ENCODE measurements at places on chromosomes 3 and 15.

- peak; percentile 5 for DNase-seq
Observed at GRCh38 chr3:187702507-187703033, at the start of gene RTP2. Gene RTP2 (minus strand): TSS chr3:187702557. CDS start chr3:187702128, 429 bp downstream.

DNA sequence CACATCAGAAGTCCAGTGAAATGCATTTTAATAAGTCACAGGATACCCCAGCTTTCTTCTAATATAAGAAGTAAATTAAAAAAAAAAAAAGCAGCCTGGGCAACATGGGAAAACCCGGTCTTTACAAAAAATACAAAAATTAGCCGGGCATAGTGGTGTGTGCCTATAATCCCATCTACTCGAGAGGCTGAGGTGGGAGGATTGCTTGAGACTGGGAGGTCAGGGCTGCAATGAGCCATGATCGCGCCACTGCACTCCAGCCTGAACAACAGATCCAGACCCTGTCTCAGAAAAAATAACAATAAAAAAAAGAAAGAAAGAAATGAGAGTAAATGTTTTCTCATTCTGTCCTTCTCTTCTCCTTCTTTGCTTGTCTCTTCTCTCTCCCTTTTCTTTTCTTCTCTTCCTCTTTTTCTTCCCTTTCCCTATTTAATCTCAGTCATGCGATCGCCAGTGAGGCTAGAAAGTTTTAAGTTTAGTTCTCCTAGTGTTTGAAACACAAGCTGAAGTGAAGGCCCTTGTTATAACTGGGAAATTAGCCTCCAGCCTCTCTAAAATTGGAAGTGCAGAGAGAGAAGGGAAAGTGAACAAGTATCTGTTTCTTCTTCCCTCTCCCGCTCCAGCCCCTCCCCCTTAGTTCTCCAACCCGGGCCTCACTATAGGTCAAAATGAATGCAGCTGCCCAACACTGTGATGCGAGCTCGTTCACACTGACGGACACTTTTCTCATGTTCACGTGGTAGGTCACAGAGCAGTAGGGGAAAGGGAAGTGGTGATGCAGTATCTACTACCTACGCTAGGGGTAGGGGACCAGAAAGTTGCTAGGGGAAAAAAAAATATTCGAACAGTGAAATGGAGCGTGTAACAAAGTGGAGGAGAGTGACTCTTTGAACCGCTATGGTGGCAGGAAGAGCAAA lies 23.5 kb upstream of the TSC22D2 start:
- no peak for DNase-seq

- DNase-seq, result no peak
Observed at GRCh38 chr3:152818027-152818426, 16.9 kb upstream of the P2RY1 start.

- no peak for DNase-seq
Observed at GRCh38 chr3:190810957-190811356, 51.5 kb downstream of the GMNC start.

- DNase-seq, result no peak
Observed at GRCh38 chr3:139388821-139389551, 461 bp downstream of the COPB2 start.

DNA sequence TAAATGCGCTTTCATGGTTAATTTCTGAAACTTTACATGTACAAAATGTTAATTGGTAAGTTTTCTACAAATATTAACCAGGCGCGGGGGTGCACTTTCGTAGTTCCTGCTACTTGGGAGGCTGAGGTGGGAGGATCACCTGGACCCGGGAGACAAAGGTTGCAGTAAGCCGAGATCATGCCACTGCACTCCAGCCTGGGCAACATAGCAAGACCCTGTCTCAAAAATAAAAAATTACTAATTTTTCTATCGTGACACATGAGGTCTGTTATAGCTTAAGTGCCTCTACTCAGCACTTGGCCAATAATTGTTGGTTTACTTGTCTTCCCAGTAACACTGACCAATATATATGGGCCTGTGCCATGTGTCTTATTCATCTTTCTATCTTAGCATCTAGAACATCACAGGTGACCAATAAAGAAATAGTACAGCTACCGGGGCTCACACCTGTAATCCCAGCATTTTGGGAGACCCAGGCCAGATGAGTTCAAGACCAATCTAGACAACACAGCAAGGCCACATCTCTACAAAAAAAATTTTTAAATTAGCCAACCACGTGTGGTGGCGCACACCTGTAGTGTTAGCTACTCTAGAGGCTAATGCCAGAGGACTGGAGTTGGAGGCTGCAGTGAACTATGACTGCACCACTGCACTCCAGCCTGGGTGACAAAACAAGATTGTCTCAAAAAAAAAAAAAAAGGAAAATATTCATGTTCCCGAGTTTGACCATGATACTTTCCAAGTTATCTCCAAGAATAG lies 6.1 kb downstream of the MSL2 start:
- DNase-seq, result no peak

GRCh38 chr3:195609229-195609628 lies 25.5 kb upstream of the APOD start:
- DNase-seq, result no peak

DNA sequence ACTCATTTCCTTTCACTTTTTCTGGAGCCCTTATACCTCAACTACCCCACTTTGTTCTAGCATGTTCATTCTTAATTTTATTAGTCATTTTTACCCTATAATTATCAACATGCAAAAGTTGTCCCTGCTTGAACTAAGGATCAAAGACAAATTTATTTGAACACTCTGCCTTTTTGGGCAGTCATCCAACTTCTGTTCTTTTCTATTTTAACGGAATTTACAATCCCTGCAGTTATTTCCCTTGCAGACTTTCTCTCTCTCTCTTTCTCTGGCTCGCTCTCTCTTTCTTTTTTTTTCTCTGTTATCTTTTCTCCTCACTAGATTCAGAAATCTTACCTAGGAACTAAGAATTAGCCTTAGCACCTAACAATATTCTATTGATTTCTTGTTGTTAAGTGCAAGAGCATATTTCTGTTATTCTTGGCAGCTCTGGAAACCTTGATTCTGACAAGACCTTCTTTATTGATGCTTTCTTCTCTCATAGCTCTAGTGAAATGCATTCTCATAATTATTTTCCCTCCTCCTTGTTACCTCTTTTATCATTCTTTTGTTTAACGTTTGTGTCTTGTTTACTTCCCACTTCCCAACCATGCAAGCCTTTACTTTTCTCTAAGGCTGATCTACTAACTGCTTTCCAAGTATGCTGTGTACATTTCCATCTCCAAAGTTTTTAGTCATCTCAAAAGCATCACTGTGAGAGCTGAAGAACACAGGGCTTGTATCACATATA lies 951.6 kb downstream of the DIPK2A start:
- DNase-seq, result no peak

DNA sequence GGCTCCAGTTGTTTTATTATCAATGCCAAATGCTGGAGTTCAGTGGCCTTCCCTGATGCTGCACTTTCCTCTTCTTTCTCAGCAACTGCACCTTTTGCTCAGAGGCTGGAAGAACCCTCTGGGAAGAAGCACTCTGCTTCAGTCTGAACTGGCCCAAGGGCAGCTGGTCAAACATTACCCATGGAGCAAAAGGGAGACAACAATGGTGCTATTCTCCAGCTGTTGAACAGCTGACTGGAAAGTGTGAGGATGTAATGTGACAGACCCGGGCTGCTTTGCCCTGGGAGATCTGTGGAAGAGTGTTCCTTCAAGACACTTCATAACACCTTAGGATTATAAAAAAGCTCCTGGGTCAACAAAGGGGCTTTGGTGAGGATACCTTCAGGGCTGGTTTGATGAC lies 84.9 kb downstream of the EPHB1 start:
- DNase-seq, result no peak

- DNase-seq, result no peak
Observed at GRCh38 chr3:31962801-31963205, 18.3 kb downstream of the OSBPL10 start.

GRCh38 chr3:46930166-46930944 lies 46.2 kb downstream of the CCDC12 start:
- DNase-seq, result no peak

DNA sequence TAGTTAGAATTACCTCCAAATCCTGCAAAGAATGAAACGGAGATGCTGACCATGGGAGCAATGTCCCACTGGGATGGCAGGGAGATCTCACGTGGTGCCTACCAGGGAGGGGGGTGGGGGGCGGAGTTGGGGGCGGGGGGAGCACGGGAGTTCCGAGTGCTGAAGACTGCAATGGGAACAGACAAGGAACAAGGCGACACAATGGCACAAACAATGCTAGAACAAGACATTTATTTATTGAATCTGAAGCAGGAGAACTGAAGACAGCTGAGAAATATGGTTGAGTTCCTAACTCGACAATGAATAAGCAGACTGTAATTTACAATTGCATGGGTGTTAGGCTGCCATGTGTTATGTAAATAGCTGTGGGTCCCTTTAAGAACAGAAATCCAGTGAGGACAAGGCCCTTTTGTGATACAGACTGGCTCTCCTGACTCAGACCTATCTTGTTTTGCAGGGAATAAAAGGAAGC lies 91.2 kb downstream of the AQP9 start:
- DNase-seq, result no peak

DNA sequence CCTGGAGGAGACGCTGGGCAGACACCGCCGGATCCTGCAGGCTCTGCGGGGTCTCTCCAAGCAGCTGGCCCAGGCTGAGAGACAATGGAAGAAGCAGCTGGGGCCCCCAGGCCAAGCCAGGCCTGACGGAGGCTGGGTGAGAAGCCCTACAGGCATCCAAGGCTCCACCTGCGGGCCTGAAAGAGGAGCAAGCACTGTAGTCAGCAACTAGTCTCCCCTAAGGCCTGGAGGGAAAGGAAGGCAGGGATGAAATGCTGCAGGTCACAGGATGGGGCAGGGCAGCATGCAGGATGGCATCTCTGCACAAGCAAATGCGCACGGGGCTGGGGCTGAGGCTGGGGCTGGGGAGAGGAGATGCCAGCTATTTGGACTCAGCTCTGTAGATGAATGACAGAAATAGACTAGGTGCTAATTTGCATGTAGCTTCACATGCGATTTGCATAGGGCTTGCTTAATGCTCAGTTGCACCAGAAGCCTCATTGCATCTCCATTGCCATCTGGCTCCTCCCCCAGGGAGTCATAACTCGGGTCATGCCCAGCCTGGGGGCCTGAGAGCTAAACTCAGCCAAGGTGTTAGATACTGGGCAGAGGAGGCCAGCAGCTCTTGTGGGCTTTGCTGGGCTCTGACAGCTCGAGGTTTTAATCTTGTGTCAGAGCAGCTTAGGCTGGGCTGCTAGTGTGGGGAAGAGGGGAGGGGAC lies 5.2 kb upstream of the CPLX3 start:
- DNase-seq, result no peak

DNA sequence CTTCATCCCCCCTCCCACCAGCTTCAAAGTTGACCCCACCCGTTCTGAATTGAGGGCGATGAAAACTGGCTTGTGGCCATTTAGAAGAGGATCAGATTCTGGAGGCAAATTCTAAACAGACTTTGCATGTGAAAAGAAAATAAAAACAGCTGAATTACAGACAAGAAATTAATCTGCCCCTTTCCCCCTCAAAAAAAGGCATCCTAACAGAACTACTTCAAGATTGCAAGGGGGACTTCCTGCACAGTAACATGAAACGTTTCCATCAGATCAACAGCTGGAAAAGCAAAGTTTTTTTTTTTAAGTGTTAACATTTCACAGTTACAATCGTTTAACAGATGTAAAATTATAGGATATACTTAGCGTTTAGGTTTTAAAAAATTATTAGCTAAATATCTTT lies 229.3 kb downstream of the RORA start:
- no peak for DNase-seq

DNA sequence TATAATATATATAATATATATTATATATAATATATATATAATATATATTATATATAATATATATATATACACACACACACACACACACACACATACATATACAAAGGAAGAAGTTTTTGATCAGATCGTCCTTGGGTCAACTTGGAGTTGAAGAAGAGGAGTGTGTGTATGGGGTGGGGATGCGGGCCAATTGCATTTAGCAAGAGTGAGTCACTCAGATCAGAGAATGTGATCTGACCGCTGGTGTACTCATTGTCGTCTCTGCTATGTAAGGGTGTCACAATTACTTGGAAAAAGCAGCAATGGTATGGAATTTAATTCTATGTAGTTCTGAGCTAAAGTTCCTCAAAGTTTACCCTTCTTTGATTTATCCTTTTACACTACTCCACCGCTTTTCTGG lies 4.6 kb upstream of the VGLL3 start:
- peak; percentile 69 for DNase-seq
